Muscle of back (tissue), 13 donors: ENCODE measurements at places on chromosomes 13 and 19.
A peak's percentile ranks its signal among the peaks of the same experiment; 100 is the strongest.

- no peak for DNase-seq
Observed at GRCh38 chr13:42498521-42498920, 75.4 kb upstream of the TNFSF11 start.

- no peak for DNase-seq
Observed at GRCh38 chr13:109764470-109765291, 21.7 kb downstream of the IRS2 start.

DNA sequence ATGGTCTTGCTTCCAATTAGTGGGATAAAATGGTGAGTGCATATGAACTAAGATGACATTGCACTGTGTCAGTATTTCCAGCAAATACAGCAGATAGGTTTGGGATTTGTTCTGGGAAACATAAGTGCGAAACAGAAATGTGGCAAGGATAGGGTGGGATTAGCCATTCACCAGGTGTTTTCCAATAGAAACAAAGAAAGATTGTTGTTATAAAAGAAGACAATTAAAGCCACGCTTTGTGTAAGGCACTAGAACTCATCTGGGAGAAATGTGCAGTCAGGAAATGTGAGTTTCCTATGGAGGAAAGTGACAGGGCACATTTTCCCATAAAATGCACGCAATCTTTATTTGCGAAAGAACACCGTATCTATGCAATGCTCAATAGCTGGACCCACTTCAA lies 1547.8 kb downstream of the EFNB2 start:
- no peak for DNase-seq

- DNase-seq = no peak
Observed at GRCh38 chr13:103178986-103179943, 113.0 kb upstream of the SLC10A2 start.

DNA sequence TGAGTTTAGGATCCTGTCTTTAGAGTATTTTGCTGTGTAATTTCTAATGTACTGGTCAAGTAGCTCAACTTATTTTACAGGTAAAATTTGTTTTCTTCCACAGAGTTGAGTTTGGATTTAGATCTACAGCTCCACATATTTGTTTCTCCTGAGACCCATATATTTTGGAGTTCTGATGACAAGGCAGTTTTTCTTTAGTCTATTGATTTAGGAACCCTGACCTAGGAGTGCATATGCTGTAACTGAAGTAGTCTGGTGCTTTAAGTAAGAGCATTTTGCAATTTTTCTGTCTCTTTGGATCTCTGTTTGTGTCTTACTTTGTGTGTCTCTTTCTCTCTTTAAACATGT lies 19.5 kb upstream of the SPRY2 start:
- peak; percentile 74 for DNase-seq

DNA sequence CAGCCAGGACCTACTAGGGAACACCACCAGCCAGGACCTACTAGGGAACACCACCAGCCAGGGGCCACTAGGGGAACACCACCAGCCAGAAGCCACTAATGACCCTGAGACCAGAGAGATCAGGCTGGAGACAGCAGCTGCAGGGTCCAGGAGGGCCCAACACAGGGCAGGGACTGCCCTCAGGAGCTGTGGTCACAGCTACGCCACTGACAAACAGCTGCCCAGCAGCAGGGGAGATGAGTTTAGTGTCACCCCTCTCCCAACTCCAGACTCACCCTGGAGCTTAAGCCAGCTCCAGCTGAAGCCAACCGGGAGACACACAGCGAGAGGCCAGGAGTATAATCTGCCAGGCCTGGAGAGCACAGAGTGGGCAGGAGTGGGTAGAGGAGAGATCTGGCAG lies 25.7 kb downstream of the TUBGCP3 start:
- DNase-seq = no peak

DNA sequence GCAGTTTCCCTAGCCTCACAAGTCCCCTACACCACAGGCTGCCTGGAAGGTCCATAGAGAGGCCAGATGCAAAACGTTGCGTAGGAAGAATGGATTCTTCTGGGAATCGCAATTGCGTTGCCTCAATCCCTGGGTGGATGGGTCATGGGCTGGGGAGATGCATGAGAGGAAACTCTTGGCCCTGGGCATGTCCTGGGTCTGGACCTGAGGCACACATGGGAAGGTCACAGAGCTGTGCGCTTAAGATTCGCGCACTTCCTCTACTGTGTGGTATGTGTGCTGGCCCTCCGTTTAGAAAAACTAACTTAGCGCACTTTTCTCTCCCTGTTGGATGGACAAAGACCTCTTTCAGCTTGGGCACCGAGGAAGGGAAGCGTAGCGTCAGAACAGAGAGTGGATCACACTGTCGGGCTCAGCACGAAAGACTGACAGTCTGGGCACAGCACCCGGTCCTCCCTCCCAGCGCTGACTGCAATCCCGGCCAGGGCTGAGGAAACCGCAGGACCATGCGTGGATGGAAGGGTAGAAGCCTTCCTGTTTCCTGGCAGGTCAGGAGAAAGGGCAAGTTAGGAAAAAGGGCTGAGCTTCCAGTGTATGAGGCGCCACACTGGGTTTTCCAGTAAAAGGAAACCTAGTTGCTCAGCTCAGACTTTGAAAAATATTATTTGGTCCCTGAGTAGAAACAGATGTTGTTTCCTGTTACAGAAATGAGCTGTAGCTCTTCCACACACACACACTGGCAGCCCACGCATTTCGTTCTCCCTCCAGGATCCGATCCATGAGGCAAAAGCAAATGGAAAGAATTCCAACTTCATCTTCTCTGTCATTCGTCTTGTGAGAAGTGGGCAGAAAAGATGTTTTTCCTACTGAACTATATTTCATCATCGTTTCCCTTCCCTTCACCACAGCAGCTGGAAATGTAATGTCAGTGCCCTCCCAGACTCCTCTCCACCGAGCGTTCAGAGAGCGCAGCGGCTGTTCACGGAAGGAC lies 86.0 kb downstream of the ING1 start:
- peak; percentile 78 for DNase-seq

DNA sequence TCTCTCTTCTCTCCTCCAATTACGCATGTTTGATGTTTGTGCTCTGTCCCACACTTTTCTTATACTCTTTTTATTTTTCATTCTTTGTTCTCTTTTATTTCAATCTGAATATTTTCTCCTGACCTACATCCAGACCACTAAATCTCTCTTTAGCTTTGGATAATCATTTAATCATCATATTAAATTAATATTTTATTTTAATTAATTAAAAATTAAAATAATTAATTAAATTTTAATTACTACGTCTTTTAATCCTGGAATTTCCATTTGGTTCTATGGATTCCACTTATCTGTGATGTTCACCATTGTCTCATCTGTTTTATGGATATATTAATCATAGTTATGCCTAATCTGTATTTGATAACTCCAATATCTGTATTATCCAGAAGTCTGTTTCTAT lies 62.4 kb downstream of the SPACA7 start:
- DNase-seq = no peak

GRCh38 chr13:23579072-23579895 lies 9.1 kb downstream of the TNFRSF19 start:
- peak; percentile 90 for DNase-seq

DNA sequence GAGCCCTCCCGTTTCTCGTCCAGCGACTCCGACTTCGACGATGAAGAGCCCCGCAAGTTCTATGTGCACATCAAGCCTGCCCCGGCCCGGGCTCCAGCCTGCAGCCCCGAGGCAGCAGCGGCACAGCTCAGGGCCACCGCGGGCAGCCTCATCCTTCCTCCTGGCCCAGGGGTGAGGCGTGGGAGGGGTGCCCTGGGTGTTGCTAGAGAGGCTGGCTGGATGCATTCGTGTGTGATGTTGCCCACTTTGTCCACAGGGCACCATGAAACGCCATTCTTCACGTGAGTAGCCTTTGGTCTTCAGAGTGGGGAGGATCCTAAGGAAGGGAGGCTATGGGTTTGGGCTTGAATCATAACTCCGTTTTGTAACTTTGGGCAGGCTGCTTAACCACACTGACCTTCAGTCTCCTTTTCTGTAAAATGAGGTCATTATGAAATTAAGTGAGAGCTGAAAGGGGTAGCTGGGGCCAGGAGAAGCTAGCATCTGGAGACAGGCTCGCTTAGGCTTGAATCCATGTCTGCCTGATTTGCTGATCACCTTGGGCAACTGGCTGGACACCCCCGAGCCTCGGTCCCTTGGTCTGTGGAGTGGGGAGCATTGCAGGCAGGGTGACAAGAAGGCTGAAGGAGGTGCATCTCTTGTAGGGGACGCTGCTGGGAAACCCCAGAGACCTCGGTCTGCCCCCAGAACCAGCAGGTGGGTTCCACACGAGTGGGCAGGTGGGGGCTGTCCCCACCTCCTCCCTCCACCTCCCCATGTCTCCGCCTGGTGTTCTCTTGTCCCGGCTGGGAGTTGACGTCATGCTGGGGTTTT lies 18.7 kb upstream of the B3GNT3 start:
- no peak for DNase-seq

- no peak for DNase-seq
Observed at GRCh38 chr19:50496189-50497021, 14.6 kb downstream of the JOSD2 start.

GRCh38 chr13:112842343-112842856 lies 126.6 kb upstream of the MCF2L start:
- DNase-seq = peak; percentile 66

DNA sequence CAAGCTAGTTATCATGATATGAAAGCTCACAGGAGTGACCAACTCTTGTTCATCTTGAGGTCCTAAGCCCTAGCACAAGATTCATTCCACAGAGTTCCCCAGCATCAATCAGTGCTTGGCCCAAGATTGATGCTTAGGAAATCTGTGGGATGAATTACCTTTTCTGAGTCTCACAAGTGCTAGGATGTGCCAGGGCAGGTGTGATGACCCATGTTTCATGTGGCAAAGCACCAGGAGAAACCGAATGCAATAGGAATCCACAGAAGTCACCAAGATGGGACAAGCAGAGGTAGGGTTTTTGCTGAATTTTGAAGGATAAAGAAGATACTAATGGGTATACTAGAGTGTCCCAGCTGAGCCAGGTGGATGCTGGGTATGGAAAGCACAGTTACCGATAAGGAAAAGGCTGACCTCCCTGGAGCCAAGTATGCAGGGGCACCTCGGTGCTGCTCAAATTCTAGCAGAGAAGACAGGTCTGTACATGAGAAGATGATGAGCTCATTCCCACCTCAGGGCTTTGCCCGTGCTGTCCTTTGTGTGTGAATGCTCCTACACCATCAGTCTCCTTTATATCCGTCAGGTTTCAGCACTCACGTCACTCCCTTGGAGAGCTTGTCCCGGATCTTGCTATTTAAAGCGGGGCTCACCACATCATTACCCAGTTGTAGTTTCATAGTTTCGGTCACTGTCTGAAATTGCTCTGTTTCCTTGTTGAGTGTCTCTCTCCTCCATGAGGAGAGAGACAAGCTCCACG lies 168.9 kb upstream of the TSC22D1 start:
- DNase-seq = no peak

GRCh38 chr13:29522044-29522685 lies 73.3 kb downstream of the SLC7A1 start:
- DNase-seq = no peak

- DNase-seq = peak; percentile 79
Observed at GRCh38 chr13:52455677-52456041, 381 bp downstream of the CKAP2 start.

GRCh38 chr19:664913-665443 lies 2.0 kb upstream of the RNF126 start:
- peak; percentile 92 for DNase-seq

DNA sequence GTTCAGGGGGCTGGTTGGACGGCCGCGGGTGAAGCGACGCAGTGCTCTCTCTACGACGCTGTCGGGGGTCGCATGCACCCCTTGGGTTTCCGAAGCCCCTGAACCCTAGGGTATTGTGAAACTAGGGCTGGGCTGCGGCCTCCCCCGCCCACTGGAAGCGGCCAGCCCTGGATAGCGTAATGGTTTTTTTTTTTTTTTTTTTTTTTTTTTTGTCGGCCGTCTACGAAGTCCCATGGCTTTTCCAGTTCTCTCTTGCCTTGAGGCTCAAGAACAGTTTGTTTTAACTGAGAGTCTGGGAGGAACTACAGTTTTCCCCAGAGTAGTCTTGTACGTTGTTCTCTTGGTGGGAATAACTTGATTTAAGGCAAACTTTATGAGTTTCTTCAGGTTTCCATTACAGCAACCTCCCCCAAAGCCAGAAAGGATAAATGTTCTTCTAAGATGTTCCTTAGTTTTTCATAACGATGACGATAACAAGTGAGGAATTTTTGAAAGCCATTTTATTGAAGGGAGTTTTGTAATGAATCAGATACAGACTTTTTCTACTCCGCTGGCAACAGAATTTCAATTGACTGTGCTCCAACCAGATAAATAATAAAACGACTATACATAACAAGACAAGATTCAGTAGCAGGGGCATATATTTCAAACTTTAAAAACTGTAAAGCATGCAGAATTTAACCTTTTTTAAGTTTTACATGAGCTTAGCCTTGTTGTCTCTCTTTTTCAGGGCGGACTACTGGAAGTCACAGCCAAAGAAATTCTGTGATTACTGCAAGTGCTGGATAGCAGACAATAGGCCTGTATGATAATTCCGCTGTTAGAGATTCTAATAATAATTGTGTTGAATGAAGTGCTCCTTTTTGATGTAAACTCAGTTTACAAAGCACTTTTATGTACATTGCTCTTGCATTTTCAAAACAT lies 867 bp downstream of the WBP4 start:
- no peak for DNase-seq

DNA sequence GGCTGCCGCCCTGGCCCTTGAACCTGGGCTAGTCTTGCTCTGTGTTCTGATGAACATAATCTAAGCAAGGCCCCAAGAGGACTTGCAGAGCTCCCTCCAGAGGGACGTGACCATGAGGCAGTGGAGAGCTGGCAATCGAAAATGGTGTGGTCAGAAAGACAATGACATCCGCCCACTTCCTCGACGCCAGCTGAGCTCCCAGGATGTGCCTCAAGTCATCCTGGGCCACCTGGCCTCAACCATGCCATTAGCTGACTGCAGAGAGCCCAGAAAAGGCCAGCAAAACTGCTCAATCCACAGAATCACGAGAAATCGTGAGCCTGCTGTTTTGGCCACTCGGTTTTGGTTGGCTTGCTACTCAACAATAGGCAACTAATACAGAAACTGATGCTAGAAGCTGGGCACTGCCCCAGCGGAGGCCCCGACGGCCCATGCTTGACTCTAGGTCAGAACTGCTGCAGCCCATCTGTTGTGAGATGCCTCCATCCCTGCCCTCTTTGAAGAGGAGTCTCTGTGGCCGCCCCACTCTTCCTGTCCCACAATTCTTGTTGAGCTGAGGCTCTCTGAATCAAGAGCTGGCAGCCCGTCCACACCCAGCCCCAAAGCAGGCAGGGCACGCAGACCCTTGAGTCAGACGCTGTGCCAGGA lies 53.3 kb downstream of the STK24 start:
- DNase-seq = no peak

GRCh38 chr13:100291624-100292023 lies 202.7 kb downstream of the PCCA start:
- DNase-seq = no peak

- DNase-seq = no peak
Observed at GRCh38 chr19:18453269-18454024, 15.5 kb upstream of the ISYNA1 start.
